ENCODE measurements at places on chromosomes 13 and 19. TPM values are rescaled to one million over a fixed set of nuclear protein-coding genes. Genes with fewer than 3 reads are reported as not detected.

PPP1R37 gene
- total RNA-seq: 25.1 TPM

LRRC4B gene
- total RNA-seq: 0.27 TPM

KLK12 gene
- 16.2 TPM for total RNA-seq

ZNF649 gene
- total RNA-seq: 13.0 TPM

BST2 gene
- 35.1 TPM for total RNA-seq

RCBTB1 gene
- 4.7 TPM for total RNA-seq
